Body of pancreas (tissue), 4 donors: ENCODE measurements at places on chromosomes 5 and 9.

GRCh38 chr5:161847447-161847846, 473 bp upstream of the GABRA1 start:
- DNase-seq, result no peak

GRCh38 chr5:122673343-122673742, 101.5 kb upstream of the SNX2 start:
- DNase-seq, result peak; percentile 12

DNA sequence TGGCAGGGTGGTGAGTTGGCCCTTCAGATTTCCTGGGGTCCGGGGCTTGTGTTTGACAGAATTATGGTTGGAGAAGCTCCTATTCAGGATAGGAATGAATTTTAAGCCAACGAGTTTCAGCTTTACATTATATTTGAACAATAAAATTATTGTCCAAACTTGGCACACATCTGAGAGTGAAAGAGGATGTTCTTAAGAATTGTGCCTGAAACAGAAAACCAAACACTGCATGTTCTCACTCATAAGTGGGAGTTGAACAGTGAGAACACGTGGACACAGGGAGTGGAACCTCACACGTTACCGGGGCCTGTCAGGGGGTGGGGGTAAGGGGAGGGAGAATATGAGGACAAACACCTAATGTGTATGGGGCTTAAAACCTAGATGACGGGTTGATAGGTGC, 111.8 kb upstream of the ACTBL2 start:
- DNase-seq, result no peak

- no peak for DNase-seq
Observed at GRCh38 chr5:79878136-79878679, 112.9 kb downstream of the MTX3 start.

GRCh38 chr5:117657541-117657940, 1082.9 kb upstream of the SEMA6A start:
- DNase-seq, result no peak

DNA sequence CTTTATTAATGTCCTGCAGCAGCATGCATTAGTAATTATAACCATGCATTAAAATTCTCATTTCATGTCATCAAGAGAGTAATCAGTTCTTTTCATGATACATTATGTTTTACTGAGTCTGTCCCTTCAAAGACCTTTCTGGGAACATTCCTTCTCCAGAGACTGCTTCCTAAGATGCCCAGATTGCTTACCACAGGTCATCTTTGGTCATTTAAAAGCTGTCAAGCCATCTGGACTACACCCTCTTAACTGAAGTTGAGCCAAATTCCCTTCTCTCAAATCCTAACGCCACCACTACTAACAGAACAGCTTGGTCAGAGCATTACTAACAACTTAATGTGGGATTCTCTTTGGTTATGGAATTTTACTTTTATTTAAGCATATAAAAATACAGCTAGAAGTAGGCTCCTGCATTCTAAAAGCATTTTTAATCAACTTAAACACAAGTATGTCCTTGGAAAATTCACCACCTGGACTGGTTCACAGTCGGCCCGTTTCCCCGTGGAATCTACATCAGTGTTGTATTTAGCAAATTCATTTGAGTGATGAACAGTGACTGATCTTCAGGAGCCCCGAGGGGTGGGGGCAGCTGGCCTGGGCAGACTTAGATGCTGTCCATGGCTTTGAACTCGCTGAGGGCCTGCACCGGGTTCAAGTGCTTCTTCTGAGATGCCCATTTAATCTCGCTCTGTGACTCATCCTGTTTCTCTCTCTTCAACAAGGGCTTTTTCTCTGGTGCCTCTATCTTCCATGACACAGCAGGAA, 92.8 kb upstream of the CCDC112 start:
- no peak for DNase-seq

DNA sequence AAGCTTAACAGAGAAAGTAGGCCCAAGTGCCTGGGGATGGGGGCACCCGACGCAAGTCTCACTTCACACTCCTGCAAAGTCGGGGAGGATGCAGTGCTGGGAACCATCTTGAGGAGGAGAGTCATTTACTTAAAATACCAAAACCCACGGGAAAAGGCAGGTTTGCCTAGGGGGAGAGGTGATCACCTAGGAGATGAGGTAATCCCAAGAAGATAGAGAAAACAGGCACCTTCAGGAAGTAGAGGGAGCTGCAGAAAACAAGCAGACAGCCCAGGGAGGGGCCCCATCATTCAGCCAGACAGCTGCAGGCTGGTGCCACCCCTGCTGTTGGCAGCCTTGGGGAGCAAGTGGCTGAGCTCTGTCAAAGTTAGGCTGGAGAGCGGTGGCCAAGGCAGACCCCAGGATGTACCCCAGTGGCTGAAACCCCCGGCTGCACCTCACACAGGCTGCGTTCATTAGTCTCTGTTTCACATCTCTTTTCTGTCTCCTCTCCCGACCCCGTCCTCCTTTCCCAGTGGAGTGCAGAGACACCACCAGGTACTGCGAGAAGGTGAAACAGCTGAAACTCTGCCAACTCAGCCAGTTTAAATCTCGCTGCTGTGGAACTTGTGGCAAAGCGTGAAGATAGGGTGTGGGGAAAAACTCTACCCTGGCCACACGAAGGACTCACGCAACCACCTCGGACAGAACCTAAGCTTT, 124.9 kb downstream of the SAXO1 start:
- DNase-seq, result no peak

- DNase-seq, result no peak
Observed at GRCh38 chr5:136104306-136104965, 28.2 kb upstream of the SMAD5 start.

DNA sequence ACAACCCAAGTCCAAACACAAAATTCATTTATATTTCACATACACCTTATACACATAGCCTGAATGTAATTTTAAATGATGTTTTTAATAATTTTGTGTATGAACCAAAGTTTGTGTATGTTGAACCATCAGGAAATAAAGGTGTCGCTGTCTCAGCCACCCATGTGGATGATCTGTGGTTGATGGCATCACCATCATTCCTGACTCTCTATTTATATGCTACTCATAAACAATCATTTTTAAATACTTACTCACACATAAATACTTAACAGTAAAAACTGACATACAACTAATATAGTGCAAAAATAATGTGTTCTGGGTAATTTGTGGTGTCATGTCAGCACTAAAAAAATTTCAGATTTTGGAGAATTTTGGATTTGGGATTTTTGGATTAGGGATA, 38.4 kb downstream of the SMC5 start:
- DNase-seq, result no peak

GRCh38 chr9:112115970-112116753, 58.9 kb downstream of the SUSD1 start:
- DNase-seq, result no peak

GRCh38 chr5:94385767-94386166, 232.6 kb downstream of the KIAA0825 start:
- DNase-seq, result no peak

DNA sequence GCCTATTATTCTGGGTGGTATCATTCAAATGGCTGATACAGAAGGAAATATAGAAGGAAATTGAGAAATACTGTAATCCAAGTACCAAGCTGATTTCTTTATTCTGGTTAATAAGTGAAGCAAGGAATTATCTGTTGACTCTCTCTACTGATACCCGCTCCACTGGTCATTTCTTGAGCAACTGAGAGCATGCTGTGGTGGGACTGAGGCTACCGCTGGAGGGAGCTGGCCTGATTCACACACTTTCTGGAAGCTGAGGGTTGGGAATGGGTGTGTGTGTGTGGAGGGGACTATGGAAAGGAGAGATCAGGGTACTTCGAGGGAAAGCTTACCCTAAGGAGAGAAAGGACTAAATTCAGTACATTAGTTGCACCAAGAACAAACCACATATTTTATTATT, 104.1 kb downstream of the UGCG start:
- DNase-seq, result no peak

DNA sequence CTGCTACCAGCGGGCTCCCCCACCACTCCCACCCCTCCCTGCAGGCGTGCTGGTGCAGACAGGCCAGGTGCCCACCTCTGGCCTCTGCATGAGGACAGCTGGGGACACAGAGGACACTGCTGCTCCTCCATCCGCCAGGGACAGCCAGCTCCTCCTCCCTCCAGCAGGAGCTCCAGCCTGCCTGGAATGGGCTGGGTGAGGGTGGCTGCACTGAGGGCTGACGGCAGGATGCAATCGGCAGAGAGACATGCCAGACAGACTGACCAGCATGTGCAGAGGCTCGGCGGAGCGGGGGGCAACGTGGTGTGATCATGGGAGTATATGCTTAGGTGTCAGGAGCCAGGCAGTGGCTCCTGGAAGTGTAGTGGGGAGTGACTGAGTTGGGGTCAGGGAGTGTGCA, 68.4 kb downstream of the RASGEF1C start:
- DNase-seq, result no peak
